Hair follicular keratinocyte (primary cell): ENCODE measurements at places on chromosomes 11 and 22. TPM values are rescaled to one million over a fixed set of nuclear protein-coding genes. Genes with fewer than 3 reads are reported as not detected.

The OR10A2 gene
- not detected in 2 replicates for total RNA-seq

The HEPHL1 gene
- total RNA-seq, result 26.8 and 117 TPM in 2 replicates

The ZBTB3 gene
- 5.0 and 6.1 TPM in 2 replicates for total RNA-seq

The ALDH3B1 gene
- total RNA-seq, result 0.31 and 0.61 TPM in 2 replicates

The GLYAT gene
- not detected in 2 replicates for total RNA-seq

The MMP13 gene
- total RNA-seq, result 0.16 TPM in 1 of 2 replicates, not detected in the other
